ENCODE measurements at places on chromosomes 3 and 15. TPM values are rescaled to one million over a fixed set of nuclear protein-coding genes. Genes with fewer than 3 reads are reported as not detected.

GRCh38 chr15:46312133-46312740, 677.4 kb downstream of the SQOR start:
- no peaks in the 10 kb centered on the region for H3K4me1 ChIP-seq
- H3K27ac ChIP-seq, result no peak overlapping the region
- no peaks in the 10 kb centered on the region for H3K36me3 ChIP-seq
- DNase-seq, result no peak
- H3K4me3 ChIP-seq, result no peak overlapping the region
- no peaks in the 10 kb centered on the region for H3K27me3 ChIP-seq

DNA sequence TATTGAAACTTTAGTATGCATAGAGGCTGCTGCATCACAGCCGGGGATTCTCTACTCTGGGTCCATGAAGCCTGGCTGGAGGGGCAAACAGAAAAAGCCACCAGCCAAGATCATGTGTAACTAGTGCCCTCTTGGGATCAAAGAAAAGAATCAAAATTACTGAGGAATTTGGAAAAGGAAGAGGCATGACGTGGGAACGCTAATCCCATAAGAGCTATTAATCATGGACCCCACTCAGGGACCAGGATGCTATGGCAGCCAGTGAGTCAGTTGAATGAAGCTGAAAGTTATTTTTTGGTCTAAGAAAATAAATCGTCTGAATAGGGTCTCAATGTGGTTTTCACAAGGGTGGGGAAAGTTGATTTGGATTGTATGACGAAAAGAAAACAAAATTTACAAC, 1165.1 kb downstream of the ROBO2 start:
- no peak overlapping the region for H3K27ac ChIP-seq
- no peak overlapping the region for H3K4me3 ChIP-seq
- H3K27me3 ChIP-seq, result no peaks in the 10 kb centered on the region
- DNase-seq, result no peak
- no peaks in the 10 kb centered on the region for H3K36me3 ChIP-seq
- H3K4me1 ChIP-seq, result no peaks in the 10 kb centered on the region

The AGBL1 gene
- 15.5 TPM for total RNA-seq

DNA sequence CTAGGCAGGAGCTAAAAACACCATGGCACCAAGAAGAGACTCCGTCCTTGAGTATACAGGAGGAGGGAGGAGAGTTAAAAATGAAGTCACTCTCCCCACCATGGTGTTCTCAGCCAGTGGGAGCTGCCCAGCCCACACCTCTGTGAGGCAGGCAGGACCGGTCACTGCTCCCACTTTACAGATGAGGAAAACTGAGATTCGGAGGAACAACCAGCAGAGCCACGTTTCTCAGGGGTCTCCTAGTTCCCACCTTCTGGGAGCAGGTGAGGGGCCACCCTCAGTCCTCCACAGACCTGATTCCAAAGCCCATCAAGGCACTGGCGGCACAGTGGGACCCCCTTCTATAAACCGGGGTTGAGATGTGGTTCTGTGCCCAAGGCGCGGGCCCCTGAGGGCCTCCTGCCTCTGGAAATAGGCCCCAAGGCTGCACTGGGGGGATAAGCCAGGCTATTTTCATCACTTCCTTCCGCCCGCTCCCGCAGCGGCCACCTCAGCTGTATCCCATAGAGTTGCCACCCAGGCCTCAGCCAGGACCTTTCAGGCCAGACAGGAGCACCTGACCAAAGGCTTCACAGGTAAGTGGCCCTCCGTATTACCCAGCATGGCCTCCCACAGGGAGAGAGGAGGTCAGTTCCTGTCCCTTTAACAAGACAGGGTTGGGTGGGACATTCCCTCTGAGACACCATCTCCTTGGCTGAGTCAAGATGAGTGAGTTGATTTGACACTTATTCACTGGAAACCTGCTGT, at the start of gene GP9:
TSS of gene GP9 (plus strand) at position 504 of the 747 bp plus-strand sequence. CDS start 961 bp downstream, outside the sequence.
- peaks cover 10% of the 10 kb centered on the region for H3K4me1 ChIP-seq
- H3K27me3 ChIP-seq, result no peaks in the 10 kb centered on the region
- H3K27ac ChIP-seq, result no peak within 1 kb of the TSS
- H3K36me3 ChIP-seq, result no peaks in the 10 kb centered on the region
- DNase-seq, result no peak

The GMNC gene
- not detected for total RNA-seq

DNA sequence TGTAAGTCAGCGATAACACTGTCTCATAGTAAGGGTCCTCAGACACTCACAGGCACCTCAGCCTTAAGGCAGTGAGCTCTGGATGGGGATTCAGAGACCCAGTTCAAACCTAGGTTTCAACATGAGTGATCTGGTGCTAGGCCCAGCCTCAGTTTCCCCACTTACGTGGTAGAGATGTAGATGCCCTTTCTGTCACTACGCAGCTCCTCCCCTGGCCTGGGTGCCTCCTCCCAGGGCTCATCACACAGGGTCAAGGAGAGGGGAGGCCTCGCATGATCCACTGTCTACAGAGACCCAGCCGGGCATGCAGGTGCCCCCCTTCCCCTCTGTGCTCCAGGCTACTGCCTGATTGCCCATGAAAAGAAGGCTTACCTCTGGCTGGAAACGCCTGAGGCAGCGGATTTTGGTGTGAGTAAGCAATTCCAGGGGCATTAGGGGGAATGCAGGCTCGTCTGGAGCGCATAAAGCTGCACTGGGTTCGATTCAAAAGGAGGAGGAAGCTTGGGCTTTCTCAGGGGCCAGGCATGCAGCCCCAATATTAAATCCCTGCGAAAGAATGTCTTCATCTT, 69.8 kb upstream of the ANKRD34C start:
- no peak for DNase-seq
- H3K4me1 ChIP-seq, result no peaks in the 10 kb centered on the region
- H3K27ac ChIP-seq, result no peak overlapping the region
- no peaks in the 10 kb centered on the region for H3K36me3 ChIP-seq
- peaks cover 5% of the 10 kb centered on the region for H3K27me3 ChIP-seq
- no peak overlapping the region for H3K4me3 ChIP-seq

- H3K4me3 ChIP-seq, result no peak overlapping the region
- no peaks in the 10 kb centered on the region for H3K27me3 ChIP-seq
- H3K4me1 ChIP-seq, result no peaks in the 10 kb centered on the region
- no peak overlapping the region for H3K27ac ChIP-seq
- H3K36me3 ChIP-seq, result no peaks in the 10 kb centered on the region
Observed at GRCh38 chr15:87874896-87875711, 381.4 kb downstream of the NTRK3 start.

The MKRN2OS gene
- total RNA-seq, result 1.1 TPM

GRCh38 chr3:191020730-191021396, 158.4 kb upstream of the GMNC start:
- no peaks in the 10 kb centered on the region for H3K36me3 ChIP-seq
- H3K27me3 ChIP-seq, result no peaks in the 10 kb centered on the region
- H3K4me1 ChIP-seq, result no peaks in the 10 kb centered on the region
- H3K4me3 ChIP-seq, result no peak overlapping the region
- H3K27ac ChIP-seq, result no peak overlapping the region

DNA sequence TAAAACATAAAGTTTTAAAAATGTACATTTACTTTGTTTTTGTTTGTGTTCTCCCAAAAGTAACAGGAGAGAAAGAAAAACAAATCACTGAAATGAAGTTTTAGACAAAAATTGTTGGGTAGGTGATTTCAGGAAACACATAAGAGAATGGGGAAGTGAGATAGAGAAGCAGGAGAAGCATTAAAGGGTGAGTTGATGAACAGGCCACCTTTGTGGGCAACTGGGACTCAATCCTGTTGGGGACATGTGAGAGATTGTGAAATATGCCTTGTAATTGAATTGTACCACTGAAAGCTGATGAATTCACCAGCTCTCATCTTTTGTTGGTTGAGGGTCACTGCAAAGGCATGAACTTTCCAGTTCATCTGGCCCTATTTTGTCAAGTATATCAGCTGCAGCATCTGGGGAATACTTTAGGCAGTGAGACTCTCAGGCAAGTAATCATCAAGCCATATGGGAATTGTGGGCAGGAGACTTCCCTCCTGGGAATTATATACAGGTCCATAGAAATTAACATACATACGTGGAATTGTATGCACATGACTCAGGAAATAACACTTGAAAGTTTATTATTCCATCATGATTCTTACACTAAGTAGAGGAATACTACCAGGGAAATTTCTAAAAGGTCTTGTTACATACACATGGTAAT, 181.0 kb downstream of the ZBBX start:
- DNase-seq, result no peak
- H3K36me3 ChIP-seq, result no peaks in the 10 kb centered on the region
- H3K4me1 ChIP-seq, result no peaks in the 10 kb centered on the region

The SPINK8 gene
- not detected for total RNA-seq

DNA sequence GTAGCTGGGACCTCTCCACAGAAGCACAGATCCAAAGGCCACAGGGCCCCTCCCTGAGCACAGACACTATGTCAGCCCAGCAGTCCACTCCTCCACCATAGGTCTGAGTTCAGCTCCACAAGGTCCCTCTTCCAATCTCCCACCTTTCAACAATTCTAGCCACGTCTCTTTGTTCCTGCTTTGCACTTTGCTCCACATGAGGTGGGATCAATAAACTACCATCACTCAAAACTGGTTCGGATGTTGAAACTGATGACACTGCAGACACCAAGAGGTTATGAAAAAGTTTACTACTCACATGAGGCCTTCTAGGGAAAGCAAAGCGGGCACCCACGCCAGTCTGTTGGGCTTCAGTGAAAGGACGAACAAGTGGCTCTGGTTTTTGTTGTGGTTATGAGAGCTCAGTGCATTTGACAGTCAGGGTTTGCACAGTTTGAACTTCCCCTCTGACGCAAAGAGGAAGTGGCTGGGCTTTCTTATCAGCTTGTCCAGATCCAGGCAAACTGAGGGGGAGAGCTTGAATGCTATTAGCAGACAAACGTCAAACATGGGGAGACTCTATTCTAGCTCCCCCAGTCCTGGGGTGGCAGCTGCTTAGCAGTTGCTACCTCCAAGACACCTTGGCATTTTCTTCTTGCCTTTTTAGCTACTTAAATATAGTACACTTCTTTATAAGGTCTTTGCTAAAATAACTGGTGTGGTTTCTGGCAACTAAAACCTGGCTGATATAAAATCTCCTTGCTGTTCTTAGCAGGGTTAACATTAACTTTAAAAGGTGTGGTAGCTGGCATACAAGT, 37.8 kb downstream of the ZNF445 start:
- DNase-seq, result peak; percentile 93
- peak overlapping the region; percentile 12 for H3K4me3 ChIP-seq
- H3K27me3 ChIP-seq, result no peaks in the 10 kb centered on the region
- H3K4me1 ChIP-seq, result peaks cover 24% of the 10 kb centered on the region
- H3K36me3 ChIP-seq, result no peaks in the 10 kb centered on the region

The WDR72 gene
- total RNA-seq, result 0.81 TPM

DNA sequence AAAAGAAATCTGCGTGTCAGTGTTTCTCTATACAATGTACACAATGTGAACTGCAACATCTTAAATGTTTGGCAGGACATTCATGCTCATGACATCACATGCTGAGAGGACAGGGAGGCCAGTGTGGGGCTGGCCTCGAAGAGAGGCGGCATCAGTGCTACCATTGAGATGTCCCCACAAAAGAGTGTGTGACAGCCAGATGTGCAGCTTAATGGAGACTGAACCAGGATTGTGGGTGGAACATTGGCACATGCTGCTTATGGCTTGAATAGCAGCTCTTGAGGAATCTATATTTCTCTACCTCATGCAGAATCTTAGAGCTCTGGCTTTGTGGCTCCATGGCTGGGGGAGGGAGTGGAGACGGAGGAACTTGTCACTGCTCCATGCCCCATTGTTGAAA, 18.5 kb downstream of the CLDN11 start:
- H3K4me1 ChIP-seq, result no peaks in the 10 kb centered on the region
- H3K36me3 ChIP-seq, result no peaks in the 10 kb centered on the region
- no peak overlapping the region for H3K4me3 ChIP-seq
- DNase-seq, result no peak

DNA sequence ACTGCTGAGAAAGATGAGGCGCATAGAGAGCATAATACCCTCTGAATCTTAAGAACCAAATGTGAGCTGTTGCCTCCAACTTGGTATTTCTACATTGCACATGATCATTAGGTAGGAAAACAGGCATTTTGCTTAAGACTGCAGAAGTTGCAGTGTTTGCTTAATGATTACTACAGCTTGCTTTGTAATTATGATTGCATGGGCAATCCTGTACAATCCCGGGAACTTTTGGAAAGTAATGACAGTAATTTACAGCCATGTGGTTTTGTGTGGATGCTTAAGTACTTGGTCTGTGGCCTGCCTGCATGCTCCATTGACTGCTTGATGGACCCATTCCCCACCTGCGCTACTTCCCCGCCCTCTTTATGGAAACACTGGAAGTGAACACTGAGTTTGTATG, 301.1 kb downstream of the DIPK2A start:
- H3K4me3 ChIP-seq, result no peak overlapping the region
- H3K36me3 ChIP-seq, result no peaks in the 10 kb centered on the region
- H3K27ac ChIP-seq, result no peak overlapping the region
- no peak for DNase-seq
- no peaks in the 10 kb centered on the region for H3K27me3 ChIP-seq

The GOLGA8Q gene
- total RNA-seq, result 3.8 TPM

DNA sequence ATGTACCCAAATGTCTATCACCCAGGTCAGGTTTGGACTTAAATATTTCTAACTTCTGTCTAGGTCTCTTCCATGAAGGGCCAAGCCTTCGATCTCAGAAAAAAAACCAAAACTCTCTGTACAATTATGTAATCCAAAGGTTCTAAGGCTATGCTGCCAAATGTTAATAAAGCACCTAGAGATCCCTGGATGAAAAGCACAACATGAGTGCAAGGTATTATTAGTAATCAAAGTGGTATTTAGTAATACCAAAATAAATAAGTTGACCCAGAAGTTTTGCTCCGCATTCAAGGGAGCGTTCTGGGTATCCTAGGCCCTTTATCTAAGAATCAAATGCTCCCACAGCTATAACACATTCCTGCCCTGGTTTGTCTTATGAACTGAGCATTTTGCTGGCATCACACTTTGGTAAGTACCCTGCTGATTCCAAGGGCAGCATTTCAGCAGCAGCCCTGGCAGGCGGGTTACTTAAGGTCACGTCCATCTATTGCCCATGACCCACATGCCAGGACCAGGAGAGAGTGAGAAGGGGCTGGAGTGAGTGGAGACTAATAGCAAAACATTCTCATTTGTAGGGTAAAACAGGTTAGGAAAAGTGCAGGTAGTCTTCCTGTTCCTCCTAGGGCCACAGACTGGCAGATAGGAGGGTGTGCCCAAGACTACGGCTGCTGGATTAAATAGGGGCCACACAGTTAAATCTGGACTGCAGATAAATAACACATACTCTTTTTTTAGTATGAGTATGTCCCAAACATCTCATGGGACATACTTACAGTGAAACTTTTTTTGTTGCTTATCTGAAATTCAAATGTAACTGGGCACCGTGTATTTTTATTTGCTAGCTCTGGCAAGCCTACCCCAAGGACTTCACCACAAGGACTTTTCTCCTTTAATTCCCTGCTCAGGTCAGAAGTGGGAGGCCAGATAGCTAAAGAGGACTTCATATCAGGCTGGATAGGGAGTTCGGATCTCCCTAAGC, 76.0 kb upstream of the SNRK start:
- no peak overlapping the region for H3K4me3 ChIP-seq
- H3K36me3 ChIP-seq, result no peaks in the 10 kb centered on the region
- H3K27ac ChIP-seq, result no peak overlapping the region
- DNase-seq, result no peak
- H3K4me1 ChIP-seq, result no peaks in the 10 kb centered on the region

The ECE2 gene
- total RNA-seq, result not detected
